Diencephalon (tissue), 1 donor: ENCODE measurements at places on chromosomes 11 and 22. TPM values are rescaled to one million over a fixed set of nuclear protein-coding genes. Genes with fewer than 3 reads are reported as not detected.

Gene PGA3
- not detected for total RNA-seq

Gene PKDREJ
- under 0.01 TPM for total RNA-seq

Gene RFPL1
- total RNA-seq = not detected

Gene PIWIL4
- 5.5 TPM for total RNA-seq

Gene MMP3
- not detected for total RNA-seq

Gene SCUBE1
- 3.9 TPM for total RNA-seq
